ENCODE measurements at places on chromosomes 13 and 19.

- no peak for DNase-seq
These were observed 1318.5 kb downstream of the PCDH9 start for GRCh38 chr13:65911546-65912193.

GRCh38 chr19:36100476-36100875 is 10.5 kb upstream of the OVOL3 start:
- no peak for DNase-seq

DNA sequence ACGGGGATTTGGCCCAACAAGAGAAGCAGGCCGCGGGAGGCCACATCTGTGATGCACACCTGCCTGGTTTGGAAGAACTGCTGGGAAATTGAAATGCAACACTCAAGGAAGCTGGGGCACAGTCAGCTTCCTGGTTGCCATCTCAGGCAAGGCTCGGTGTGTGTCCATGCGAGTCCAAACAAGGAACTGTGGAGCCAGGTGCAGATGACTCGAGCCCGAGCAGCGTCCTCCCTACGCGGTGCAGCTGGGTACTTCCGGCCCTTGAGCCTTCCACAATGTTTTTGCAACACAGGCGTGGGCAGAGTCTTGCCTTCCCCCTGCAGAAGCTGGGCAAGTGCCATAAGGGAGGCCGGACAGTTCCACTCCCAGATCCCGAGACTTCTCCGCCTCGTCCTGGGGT is 94.6 kb downstream of the CRYL1 start:
- DNase-seq = no peak

GRCh38 chr19:42532891-42533290 is 4.6 kb upstream of the CEACAM1 start:
- no peak for DNase-seq

- DNase-seq = no peak
These were observed 1002.4 kb upstream of the PCDH9 start for GRCh38 chr13:68232351-68233130.

DNA sequence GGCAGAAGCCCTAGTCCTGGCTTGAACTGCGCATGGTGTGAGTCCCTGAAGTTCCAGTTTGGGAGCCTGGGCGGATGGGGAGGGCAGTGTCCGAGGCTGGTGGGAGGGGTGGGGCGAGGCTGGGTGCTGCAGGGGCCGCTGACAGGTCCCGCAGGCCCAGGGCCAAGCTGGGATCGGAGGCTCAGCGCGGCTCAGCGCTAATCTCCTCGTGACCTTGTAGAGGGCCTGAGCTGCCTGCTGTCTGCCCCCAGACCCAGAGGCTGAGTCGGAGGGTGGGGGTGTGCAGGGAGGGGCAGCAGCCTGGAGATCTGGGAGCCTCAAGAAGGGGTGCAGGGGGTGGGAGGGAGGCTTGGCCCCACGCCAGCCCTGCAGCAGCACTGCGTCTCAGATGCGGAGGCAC is 3.0 kb downstream of the ATP1A3 start:
- DNase-seq = no peak

DNA sequence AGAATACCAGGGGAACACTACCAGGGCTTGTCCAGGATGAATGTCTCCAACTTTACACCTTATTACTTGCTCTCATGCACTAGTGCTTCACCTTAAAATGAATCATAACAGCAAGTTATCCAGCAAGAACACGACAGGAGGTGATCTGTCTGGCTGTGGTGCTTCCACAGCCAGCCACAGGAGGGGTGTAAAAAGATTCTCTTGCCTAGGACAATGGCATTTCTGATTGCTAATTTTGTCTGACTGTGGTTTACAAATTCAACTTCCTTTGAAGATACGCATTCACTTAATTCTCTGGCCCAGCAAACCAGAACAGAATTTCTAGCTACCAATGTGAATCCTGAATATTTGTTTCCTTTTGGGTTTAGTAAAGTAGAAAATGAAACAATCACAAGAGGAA is 23.1 kb upstream of the COG3 start:
- no peak for DNase-seq

- DNase-seq = peak; percentile 41
These were observed 130.3 kb upstream of the LSM14A start for GRCh38 chr19:34041925-34042521.

GRCh38 chr19:54329476-54330165 is 9.3 kb downstream of the LILRA4 start:
- no peak for DNase-seq

- DNase-seq = no peak
These were observed 140.8 kb downstream of the GGACT start for GRCh38 chr13:100447831-100448230.

DNA sequence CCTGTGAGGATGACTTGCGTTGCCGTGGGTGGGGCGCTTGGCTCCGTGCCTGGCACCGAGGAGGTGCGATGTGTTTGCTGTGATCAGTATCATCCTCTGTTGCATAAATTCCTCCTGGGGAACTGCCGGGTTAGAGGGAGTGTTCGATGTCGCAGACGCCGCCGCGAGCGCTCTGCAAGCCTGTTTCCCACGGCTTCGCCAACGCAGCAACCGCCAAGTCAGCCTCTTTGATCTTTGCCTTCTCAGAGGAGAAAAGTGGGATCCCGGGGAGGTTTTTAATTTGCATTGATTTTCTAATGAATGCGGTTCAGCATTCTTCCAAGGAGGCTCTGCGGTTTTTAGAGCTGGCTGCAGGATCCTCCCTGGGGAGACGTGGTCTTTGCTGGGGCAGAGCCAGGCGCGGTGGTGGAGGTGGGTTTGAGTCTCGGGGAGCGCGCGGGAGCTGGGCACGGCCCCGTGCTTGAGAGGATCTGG is 7.6 kb downstream of the GPR32 start:
- DNase-seq = no peak
